ENCODE measurements at places on chromosomes 13 and 19.

GRCh38 chr19:30204721-30205120, 167.5 kb upstream of the ZNF536 start:
- DNase-seq: no peak

DNA sequence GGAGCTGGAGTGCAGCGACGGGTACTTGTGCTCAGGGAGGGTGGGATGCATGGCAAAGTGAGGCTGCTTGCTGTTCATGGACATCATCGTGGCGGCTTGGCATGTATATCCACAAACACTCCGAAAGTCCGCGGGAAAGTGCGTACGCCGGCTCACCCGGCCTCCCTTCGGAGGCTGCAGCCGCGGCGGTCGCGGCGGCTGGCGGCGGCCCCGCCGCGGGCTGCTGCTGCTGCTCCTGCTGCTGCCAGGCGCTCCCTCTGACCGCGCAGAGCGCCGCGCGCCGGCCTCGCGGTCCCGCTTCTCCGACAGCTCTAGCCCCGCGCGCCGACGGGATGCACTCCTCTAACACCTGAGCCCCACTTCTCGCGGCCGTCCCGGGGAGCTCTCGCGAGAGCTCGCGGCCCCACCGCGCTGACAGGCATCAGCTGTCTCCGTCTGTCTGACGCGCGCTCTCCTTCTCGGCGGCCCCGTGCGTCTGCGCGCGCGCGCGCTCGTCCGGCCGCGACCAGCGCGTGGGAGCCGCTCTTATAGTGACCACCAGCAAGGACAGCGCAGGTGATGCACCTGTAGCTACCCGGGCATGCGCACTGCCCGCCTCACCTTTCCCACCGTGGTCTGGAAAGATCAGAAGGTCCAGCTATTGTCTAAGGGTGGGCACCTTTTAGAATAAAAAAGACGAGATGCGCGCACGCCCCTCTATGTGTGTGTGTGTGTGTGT, at the start of gene POU4F1:
Gene POU4F1 (minus strand): TSS at position 313 of the 718 bp plus-strand sequence. CDS start 226 bp downstream, at position 87.
- DNase-seq: peak; percentile 87

- no peak for DNase-seq
Measured at GRCh38 chr13:43122791-43123190, 99.4 kb downstream of the DNAJC15 start.

DNA sequence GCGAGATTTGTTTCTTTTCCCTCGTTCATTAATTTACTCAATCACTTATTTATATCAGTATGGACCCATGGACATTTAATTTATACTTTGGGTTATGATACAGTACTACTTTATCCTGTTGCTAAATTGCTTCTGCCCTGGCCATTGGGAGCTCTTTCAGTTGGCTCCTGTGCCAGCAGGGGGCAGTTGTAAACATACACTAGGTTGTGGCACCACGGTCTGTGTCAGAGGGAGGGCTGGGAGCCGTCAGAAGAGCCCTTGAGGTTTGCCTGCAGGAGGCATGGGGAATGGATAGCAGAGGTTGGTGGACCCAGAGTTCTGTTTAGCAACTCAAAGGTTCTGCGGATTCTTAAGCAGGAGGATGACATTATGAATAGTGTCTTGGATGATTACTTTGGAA, 94.3 kb downstream of the ERCC5 start:
- DNase-seq: no peak

GRCh38 chr19:40178756-40179155, 12.5 kb upstream of the MAP3K10 start:
- DNase-seq: no peak

- DNase-seq: peak; percentile 68
Measured at GRCh38 chr13:113846636-113847318, 17.1 kb downstream of the GAS6 start.

DNA sequence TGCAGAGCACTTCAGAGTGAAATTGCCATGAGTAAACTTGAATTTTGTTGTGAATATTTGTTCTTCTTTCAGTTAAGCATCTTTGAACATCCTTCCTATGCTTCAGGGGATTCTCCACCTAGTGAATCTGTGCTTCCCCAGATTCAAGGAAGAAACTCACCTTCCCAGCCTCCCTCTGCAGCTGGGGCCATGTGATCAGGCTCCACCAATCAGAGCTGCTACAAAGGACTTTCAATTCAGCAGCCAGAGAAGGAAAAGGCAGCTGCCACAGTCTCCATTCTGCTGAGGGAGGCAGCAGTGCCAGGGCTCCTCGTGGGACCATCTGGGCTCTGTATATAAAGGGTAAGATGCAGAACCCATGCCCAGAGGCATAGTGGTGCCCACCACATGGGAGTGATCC, 89.7 kb upstream of the SIAH3 start:
- no peak for DNase-seq

GRCh38 chr13:103625194-103625593, 559.0 kb upstream of the SLC10A2 start:
- no peak for DNase-seq

- DNase-seq: peak; percentile 79
Measured at GRCh38 chr13:106496072-106496997, 39.1 kb downstream of the EFNB2 start.

DNA sequence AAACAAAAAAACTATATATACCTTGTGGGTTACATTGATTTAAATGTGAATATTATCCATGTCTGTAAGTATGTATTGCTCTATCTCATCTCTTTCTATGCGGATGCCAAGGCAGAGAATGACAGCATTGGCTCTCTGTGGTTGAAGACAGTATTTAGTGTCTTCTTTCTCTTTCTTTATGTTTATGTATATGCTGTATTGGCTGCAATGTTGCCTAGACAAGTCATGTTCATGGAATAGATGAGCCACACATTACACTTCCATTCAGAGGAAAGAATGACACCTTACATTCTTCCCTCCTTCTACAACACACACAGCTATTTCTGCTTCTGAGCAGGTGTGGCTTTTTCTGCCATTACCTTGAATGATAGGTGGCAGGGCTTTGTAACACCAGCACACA, 639.4 kb upstream of the MIR17HG start:
- DNase-seq: no peak

DNA sequence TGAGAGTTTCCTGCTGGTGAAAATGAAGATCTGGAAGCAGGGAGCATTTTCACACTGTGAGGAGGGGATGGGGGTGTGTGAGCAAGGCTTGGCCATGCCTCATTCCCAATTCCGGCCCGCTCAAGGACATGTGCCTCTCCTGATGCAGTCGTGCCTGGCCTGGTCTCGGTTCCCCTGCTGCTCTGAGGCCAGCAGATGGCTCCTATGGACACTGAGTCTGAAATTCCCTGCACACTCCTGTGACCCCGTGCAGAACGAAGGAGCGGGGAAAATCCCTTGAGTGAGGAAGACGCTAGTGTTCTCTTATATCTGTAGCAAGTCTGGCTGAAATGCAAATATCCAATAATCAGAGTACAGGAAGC, 363 bp upstream of the ZNF763 start:
- no peak for DNase-seq

DNA sequence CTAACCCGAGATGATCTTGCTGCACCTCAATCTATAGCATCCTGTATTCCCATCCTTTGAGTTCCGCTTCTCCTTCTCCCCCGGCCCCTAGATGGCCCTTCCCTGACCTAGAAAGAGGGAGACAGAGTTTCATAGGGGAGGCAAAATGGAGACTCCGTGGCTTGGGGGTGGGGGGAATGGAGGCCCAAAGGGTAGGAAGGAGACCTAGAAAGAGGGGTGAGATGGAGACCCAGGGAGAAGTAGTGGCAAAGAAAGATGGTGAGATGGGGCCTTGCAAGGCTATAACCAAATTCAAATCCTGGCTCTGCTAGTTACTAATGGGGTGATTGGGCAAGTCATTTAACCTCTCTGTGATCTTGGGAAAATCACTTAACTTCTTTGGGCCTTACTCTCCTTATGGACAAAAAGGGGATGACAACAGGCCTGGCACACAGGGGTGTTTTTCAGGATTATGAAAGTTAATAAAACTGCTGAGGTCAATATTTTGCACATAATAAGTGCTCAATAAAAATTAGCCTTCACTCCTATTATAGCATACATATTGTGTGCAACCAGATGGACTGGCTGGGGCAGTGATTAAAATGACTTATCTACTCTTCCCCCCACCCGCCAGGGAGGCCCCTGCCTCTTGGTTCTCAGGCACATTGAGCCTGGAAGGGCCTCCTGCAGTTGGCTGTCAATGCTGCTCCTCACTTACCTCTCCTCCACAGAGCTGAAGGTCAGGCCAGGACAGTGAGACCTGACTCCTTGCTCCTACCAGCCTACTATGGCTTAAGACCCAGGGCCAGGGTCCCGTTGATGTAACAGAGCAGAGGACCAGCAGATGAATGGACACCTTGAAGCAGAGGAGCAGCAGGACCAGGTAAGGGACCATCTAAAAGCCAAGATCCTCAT, 633 bp downstream of the SPHK2 start:
- no peak for DNase-seq

- DNase-seq: no peak
Measured at GRCh38 chr13:76837801-76838200, 48.4 kb downstream of the KCTD12 start.

DNA sequence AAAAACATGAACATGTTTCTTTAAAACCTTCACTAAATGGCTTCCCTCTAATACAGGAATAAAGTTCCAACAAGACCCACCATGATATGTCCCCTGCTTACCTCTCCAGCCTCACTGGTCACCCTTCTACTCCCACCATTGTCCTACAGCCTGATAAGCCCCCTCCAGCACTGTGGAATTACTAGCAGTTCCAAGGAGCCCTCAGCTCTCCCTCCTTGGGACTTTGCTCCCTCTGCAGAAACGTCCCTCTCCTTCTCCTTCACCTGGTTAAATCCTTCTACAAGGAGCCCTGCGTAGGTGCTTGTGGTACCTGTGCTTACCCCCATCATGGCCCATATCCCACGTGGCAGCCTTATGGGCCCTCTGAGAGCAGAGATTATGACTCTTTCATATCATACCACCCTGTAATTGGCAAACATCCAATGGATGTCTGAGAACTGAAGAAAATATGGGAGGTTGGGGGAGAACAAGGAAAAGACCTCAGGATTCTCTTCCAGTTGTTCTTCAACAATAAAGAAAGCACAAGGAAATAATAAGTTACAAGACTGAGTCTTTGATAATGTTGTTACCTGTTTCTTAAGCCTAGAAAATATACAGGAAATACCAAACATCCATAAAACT, 26.1 kb upstream of the DOCK9 start:
- no peak for DNase-seq

- no peak for DNase-seq
Measured at GRCh38 chr13:73428706-73429105, 369.9 kb downstream of the KLF5 start.

GRCh38 chr13:51870616-51871015, 8.8 kb downstream of the CCDC70 start:
- DNase-seq: no peak

DNA sequence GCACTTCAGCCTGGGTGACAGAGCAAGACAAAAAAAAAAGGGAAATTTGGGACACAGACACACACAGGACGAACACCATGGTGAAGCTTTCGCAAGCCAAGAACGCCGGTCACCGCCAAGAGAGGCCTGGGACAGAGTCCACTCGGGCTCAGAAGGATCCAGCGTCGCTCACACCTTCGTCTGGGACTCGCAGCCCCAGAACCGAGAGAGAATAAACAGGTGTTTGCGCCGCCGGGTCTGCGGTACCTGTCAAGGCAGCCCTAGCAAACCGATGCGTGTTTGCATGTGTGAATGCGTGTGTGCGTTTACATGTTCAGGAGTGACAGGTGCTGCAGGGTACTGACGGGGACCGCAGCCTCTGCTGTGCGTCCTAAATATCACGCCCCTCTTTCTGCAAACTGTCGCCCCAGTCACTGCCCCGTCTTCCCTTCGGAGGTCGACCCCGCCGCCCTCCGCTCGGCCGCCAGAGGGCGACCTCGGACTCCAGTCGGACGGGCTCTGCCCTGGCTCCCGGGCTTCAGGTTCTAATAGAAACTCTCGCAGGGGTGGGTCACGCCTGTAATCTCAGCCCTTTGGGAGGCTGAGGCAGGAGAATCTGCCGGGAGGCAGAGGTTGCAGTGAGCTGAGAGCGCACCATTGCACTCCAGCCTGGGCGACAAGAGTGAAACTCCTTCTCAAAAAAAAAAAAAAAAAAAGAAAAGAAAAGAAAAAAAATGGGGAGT, 11.8 kb upstream of the CSNK1G2 start:
- DNase-seq: peak; percentile 91

- DNase-seq: peak; percentile 59
Measured at GRCh38 chr19:22427547-22427946, 5.4 kb upstream of the ZNF98 start.

DNA sequence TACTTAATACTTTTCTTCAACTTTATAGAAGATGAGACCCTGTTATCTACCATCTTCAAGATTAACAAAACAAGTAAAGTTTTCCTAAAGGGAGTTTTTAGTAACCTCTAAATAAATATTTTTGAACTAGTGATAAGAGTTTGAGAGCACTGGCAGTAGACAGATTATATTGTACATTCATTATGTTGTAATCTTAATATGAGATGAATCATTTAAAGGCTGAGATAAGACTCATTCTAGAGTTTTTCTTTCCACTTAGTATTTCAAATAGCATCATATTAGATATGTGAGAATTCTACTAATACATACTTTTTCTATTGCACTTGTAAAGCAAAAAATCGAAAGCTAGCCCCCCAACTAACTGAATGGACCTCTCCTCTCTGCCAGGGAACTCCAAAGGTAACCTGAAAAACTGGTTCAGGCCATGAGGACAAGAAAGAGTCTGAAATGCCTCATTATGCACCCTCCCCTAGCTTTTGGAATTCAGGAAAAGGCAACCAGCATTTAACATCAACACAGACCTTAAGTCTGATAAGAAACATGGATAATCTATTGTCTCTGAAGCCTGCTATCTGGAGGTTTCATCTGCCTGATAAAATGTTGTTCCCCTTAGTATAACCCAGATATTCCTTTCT, 875.4 kb upstream of the SLC10A2 start:
- no peak for DNase-seq

GRCh38 chr19:11552666-11553372, 6.2 kb downstream of the ELOF1 start:
- DNase-seq: no peak

DNA sequence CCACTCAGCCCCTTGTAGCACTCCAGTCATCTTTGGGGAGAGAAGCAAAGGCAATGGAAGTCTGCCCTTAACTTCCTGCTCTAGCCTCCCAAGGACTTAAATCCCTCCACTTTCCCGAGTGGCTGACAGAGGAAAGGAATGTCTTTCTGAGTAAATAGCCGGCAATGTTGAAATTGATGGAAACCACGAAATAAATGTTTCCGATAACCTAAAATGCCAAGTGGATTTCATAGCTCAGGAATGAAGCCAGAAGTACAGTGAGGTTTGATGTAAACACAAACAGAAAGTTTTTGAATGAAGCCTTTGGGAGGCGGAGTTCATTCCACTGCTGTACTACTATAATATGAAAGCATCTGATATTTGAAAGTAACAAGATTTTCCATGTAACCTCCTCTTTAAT, 14.0 kb upstream of the TBC1D4 start:
- DNase-seq: no peak

- no peak for DNase-seq
Measured at GRCh38 chr13:31377946-31378345, 178.2 kb downstream of the B3GLCT start.

GRCh38 chr13:40207001-40207478, 459.4 kb downstream of the FOXO1 start:
- no peak for DNase-seq

All from kidney (tissue), 22 donors.